Ovary (tissue), 10 donors: ENCODE measurements at places on chromosomes 7 and 10. TPM values are rescaled to one million over a fixed set of nuclear protein-coding genes. Genes with fewer than 3 reads are reported as not detected.

- DNase-seq: no peak
Observed at GRCh38 chr7:105269397-105269796, 119.3 kb downstream of the SRPK2 start.

- peak; percentile 75 for DNase-seq
Observed at GRCh38 chr10:121668314-121669027, 70.2 kb upstream of the FGFR2 start.

DNA sequence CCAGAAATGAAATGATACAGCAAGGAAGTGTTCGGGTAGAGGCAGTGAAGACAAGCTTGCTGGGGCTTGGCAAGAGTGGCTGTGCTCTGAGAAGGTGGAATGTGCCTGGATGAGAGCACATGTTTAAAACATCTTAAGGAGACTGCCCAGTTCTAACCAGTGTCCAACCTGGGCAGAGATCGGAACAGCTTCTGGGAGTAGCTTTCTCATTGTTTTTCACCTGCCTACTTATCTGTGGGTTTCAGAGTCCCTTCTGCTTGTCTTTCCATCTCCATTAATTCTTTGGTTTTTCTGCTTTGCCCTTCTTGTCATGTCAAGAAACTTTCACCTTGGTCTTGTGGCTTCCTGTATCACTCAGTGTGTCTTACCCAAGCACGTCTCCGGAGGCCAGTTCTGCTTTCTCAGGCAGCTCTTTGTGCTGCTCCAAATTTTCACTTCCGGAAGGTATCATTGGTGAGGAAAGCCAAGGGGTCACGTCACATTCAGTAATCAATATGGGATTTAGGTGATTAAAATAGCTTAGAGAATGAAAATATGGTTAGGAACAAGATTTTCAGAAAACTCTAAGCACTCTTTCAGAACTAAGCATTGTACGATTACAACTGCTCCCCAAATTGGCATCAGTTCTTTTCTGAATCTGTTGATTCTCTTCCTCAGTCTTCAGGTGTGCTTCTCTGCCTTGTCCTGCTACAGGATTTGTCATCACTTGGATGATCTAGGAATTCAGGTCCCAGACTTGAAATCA is 5.5 kb upstream of the LAMB4 start:
- DNase-seq: no peak

DNA sequence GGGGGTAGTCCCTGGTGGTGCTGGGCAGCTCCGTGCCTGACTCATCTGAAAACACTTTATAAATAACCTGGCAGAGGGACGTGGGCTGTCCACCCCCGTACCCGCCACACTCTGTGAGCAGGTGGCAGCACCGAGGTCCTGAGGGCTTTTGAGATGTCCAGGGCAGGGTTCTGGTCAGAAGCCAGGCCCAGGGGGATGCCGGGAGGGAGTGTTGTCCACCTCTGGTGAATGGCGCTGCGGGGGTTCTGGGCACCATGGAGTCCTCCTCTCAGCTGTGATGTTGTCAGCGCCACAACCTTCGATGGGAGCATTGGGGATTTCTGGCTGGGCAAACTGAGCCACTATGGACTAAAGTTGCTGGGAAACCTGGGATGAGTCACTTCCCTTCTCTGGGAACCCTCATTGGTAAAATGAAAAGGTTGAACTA is 27.4 kb upstream of the GOLGA7B start:
- DNase-seq: no peak

The GPR146 gene
- total RNA-seq: 12.8 TPM

- DNase-seq: no peak
Observed at GRCh38 chr7:39199951-39200350, 222.2 kb downstream of the POU6F2 start.

- no peak for DNase-seq
Observed at GRCh38 chr10:100728928-100729861, 16.2 kb upstream of the PAX2 start.

DNA sequence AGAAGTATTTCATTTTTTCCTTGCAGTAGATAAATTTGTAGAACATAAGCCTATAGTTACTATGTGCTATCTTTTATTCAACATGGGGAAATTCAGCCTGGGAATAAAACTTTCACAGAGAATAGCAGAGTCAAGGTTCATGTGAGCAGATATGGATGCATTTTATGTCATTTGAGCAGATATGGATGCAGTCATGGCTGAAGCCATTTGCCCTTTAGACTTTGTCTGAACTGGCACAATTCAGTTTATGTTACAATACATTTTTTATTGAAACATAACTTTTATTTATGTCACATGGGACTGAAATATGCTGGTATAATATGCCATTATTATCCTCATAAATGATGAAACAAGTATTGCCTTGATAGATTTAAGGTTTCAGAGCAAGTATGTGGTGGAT is 231.1 kb downstream of the CACNA2D1 start:
- no peak for DNase-seq

GRCh38 chr7:69438584-69439412 is 159.5 kb upstream of the AUTS2 start:
- DNase-seq: no peak

- no peak for DNase-seq
Observed at GRCh38 chr7:9958486-9958885, 1015.2 kb upstream of the PHF14 start.

- no peak for DNase-seq
Observed at GRCh38 chr10:105718207-105718995, 1077.3 kb downstream of the SORCS3 start.

DNA sequence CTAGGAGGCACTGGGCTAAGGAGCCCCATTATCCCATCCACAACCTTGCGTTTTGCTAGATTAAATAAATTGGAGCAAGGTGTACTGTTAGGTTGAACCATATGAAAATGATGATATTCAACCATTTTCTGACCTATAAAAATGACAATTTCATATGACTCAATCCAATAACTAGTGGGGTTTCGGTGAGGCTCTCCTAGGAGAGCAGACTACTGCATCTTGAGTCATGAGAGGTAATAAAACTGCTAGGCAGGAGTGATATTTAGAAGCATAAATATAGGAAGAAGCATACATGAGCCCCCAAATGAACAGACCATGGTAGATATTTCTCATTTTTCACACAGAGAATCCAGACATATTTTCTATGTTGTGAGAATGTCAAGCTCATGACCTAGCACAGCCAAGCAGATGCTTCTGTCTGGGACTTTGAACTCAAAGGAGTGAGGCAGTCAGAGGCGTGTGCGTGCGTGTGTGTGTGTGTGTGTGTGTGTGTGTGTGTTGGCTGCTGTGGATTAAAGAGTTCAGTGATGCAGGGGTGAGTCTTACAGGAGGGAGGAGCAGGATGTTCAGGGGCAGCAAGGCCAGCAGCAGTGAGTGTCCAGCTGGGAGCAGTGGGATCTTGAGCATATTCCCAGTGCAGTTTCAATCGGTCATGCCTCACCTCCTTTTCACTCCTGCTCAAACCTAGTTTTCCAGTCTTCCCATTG is 17.8 kb upstream of the WDR11 start:
- no peak for DNase-seq

- no peak for DNase-seq
Observed at GRCh38 chr10:126521399-126521798, 133.1 kb upstream of the ADAM12 start.

DNA sequence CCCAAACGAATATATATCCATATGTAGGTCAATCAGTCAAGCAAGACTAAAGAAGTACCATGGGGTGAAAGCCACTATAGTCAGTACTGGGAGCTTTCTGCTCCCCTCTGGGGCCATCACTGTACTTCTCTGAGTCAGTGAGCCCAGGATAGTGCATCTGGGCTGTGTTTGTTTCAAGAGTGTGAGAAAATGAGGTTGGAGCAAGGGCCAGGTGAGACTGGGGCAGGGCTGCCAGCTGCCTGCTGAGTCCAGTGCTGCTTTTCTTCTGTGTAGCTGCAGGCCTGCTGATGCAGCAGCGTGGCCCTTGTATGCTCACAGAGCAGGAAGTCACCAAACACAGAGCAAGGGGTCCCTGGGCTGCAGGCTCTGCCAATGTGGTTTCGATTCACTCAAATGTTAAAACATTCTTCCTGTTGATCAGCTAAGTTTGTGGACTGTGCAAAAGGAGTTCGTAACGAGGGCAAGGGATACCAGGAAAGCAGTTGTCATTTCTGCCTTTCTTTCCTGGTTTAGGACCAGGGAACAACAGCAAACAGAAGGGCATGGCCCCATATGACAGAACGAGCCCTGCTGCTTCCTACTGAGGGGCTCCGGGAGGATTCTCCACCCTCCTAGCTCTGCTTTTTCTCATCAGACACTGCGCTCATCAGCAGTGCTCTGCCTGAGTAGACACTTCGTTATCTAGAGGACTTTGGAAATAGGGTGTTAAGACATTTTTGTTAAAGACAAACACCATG is 65.4 kb upstream of the TNS3 start:
- no peak for DNase-seq

DNA sequence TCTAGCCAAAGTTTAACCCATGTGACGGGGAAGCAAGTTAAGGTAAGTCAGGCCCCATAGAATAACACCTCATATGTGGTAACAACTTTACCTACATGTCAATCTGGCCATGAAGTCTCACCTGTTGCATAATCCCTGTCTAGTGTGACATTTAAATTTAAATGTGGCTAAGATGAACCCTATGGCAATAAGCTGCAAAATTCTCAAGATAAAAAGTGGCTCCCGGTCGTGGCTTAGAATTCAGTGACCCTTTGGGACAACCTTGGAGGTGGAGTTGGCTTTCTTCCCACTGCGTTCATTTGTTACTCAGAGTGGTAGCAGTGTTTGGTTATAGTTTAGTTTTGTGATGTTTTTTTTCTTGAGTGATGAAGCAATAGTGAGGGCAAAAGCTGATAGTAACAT is 90.6 kb downstream of the ARID5B start:
- no peak for DNase-seq

The MINDY4 gene
- total RNA-seq: 25.9 TPM

DNA sequence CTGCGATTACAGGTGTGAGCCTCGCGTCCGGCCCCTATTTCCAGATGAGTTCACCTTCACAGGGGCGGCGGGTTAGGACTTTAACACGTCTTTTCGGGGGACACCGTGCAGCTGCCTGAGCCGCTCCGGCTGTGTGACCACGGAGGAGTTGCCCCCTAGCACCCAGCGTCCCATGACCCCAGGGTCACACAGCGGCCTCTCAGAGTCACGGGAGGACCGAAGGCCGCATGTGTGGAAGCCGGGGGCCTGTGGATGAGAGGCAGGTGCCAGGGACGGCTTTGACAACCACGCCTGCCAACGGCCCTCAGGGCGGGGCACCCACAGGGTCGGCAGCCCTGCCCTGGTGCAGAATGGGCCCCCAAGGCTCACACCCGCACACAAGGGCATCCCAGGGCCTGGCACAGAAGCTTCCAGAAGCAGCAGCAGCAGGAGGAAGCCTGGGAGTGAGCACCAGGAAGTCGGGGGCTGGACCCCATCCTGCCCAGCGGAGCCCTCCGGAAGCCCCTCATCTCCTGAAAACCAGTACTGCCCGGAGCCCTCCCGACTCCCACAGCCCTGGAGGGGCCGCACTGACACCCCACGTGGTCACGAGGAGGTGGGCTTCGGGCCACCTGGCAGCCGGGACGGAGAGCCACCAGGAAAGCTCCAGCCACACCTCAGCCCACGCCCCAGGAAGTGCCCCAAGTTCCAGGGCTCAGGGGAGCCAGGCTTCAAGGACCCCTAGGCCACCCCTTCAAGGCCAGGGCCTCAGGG is 32.7 kb downstream of the ADAP1 start:
- peak; percentile 13 for DNase-seq

GRCh38 chr10:129394518-129395328 is 72.3 kb upstream of the MGMT start:
- DNase-seq: no peak

DNA sequence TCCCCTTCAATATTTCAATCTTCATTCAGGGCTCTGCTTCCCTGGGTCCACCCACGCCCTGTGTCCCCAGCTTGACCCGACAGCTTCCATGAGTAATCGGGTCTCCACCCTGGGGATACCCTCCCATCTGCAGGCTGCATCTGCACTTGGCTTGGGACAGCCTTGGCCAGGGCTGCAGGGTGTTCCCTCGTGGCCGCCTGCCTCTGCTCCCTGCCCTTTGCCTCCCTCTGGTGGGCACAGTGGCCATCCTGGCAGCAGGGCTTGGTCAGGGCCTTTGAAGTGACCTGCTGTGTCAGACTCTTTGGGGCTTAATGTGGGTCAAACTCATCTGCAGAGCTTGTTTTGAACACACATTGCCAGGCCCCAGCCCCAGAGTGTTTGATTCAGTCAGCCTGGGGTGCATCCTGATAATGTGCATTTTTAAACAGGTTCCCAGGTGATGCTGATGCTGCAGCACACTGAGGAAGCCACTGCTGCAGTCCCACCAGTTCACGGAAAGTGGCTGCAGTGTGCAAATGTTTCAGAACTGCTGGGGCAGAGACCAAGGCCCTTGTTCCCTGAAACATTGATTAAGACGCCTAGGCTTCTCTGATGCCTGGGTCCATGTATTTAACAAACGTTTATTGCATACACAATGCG is 80.7 kb upstream of the SEC61G start:
- peak; percentile 26 for DNase-seq

GRCh38 chr7:96679886-96680285 is 29.8 kb downstream of the SEM1 start:
- DNase-seq: no peak

The APBB1IP gene
- total RNA-seq: 4.2 TPM

GRCh38 chr7:150835702-150836280 is 16.5 kb upstream of the AOC1 start:
- peak; percentile 1 for DNase-seq

The KIAA1549 gene
- total RNA-seq: 4.2 TPM

DNA sequence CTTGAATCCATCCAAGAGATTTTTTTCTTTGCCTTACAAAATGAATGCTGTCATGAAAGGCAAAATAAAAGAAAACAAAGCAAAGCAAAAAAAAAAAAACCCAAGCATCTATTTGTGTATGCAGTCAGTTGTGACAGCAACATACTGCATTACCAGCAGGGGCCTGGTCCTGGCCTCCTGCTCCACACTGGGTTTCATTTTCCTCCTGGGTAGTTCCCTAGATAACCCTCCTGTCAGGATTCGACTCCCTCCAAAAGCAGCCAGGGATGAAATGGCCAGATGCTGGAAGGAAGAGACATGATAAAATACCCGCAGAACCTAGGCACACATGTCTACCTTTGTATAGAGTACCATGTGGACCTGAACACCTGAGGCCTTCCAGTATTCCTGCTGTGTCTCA is 148.6 kb downstream of the NRCAM start:
- DNase-seq: no peak

DNA sequence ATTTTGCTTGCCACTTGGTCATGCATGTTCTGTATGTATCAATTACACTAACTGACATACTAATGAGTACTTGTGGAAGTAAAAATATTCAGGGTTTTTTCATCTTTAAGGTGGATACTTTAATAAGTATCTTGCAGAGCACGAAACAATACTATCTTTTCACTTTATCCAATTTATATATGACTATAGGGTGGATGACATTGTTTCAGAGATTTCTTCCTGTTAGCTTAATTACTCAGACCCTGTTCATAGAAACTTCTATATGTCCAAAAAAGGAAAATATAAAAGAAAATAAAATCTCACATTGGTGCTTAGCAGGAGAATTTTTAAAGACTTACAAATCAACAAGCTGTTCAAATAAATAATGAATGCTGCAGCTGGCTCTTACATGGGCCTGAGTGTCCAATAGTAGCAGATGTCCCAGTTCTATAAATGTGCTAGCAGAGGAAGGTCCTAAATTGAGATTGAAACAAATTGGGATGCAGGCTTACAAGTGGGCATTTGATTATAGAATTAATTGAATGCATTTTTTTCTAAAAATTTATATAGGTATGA is 91.5 kb upstream of the THSD7A start:
- no peak for DNase-seq

The SYT15B gene
- total RNA-seq: 0.83 TPM

The TMEM213 gene
- total RNA-seq: not detected

The CYP2C9 gene
- not detected for total RNA-seq

The AMPH gene
- total RNA-seq: 0.83 TPM
